Thymus (tissue), 14 donors: ENCODE measurements at places on chromosomes 7 and 10. TPM values are rescaled to one million over a fixed set of nuclear protein-coding genes. Genes with fewer than 3 reads are reported as not detected.

GDF2 gene
- not detected for total RNA-seq

CYP26C1 gene
- total RNA-seq, result 0.28 TPM

ANKRD16 gene
- total RNA-seq, result 6.1 TPM

ZP3 gene
- total RNA-seq, result 1.6 TPM

ZNF107 gene
- total RNA-seq, result 13.5 TPM
